ENCODE measurements at places on chromosomes 3 and 15.

GRCh38 chr15:57866149-57866736 is 159.7 kb downstream of the POLR2M start:
- peak; percentile 12 for DNase-seq

- DNase-seq = no peak
Observed at GRCh38 chr15:52243697-52244555, 51.7 kb downstream of the MYO5C start.

GRCh38 chr15:39583596-39584265 is 2.9 kb downstream of the THBS1 start:
- no peak for DNase-seq

- DNase-seq = no peak
Observed at GRCh38 chr15:98728082-98728810, 79.9 kb downstream of the IGF1R start.

DNA sequence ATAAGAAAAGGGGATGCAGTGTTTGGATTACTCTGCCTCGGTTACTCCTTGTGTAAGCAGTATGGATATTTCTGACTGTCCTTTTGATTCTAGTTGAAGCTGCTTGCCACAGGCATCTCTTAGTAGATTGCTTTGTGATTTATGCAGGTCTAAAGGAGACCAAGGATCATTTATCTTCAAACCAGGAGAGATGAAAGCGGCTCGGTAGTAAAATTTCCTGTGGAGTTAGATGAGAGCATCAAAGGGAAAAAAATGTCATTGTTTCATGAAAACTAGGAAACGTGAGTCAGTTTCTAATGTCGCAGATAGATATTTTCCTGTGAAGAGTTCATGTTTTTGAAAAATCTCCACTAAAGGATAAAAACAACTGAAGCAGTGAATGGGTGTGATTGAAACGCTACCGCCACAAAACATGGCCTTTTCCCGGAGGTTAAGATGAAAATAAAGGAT is 254.0 kb upstream of the TBL1XR1 start:
- DNase-seq = no peak

GRCh38 chr15:81053621-81054020 is 52.9 kb downstream of the TLNRD1 start:
- no peak for DNase-seq

DNA sequence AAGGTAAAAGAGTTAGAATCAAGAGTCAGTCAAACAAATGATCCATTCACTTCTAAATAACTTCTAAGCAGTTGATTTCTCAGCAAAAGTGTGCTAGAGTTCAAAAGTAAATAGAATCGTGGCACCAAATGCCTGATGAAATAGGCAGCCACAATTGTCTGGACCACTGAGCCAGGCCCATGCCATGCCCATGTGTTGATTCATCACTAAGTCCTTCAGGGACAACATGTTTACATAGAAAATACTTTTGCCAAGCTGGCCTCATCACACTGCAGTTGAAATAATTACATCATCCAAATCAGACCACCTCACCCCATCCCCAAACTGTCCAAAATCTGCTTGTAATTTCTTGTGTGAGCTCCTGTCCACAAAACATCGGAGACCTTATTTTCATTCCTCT is 216.3 kb downstream of the IGSF11 start:
- DNase-seq = no peak

GRCh38 chr3:95434491-95434890 is 1371.6 kb downstream of the NSUN3 start:
- DNase-seq = no peak

GRCh38 chr3:132183811-132184210 is 133.4 kb upstream of the ACP3 start:
- no peak for DNase-seq

DNA sequence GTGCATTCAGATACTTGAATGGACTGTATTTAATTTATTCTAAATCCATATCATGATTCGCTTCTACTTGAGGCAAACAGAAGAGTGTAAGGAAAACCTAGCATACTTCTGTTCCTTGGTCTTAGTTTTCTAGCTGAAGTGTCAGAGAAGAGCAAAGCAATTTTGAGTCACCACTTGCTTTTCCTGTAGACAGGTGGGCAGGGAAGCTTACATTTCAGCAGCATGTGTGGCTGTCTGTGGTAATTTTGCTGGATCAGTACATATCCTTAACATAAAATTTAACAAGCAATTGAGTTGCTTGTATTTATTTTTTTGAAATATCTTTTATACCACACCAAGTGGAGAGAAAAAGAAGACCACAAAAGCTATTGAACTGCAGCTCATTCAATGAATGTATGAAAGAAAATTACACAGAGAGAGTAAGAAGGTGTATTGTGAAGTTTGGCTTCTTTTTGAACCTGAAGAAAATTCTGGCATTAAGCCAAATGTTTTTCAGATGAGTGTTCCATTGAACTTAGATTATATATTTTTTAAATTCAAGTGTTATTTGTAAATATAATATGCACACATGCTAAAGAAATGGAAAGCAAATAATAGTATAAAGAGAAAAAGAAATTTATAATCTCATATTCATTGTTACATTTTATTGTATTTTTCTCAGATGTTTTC is 747.6 kb downstream of the NAALADL2 start:
- no peak for DNase-seq

- DNase-seq = no peak
Observed at GRCh38 chr3:43970351-43970750, 271.3 kb upstream of the TOPAZ1 start.

DNA sequence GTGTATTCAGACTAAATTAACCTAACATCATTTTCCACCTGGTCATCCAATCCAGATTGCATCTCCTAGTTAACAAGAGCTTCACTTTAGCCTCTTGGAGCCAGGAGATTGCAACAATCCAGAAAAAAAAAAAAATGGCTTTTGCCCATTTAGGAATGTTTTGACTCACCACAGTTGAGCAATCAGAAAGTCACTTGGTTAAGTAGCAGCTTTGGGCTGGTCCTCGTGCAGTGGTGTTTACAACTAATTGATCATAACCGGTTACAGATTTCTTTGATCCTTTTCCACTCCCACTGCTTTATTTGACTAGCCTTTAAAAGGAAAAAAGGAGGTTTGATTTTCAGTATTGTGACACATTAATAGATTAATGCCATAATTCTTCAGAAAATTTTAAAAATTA is 688.8 kb upstream of the CCDC54 start:
- DNase-seq = no peak

DNA sequence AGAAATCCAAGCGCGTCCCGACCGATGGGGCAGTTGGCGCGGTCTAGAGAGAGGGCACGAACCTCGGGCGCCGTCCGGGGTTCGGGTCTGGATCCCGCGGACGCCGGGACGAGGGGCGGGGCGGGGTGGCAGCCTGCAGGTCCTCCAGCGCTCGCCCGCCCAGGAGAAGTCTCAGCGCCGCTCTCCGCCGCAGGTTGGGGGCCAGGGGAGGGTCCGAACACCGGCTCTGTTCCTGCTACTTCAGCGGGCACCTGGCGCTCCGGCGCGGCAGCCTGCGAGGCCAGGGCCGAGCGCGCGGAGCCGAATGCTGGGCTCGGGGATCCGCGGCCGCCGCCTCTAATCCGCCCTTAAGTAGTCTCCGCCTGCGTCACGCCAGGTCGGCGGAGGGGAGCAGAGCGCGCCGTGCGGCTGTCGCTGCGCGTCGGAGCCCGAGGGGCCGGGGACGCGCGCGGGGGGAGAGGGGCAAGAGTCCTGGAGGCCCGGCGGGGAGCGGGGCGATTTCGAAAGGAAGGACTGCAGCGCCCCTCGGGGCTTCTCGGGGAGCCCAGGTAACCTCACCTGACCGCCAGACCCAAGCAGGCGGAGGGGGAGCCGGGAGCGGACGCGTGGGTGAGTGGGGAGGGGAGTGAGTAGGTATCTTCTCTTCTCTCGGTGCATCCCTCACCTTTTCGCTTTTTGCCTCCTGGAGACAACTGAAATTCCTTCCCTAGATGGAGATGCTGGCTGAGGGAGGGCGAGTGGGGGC is at the start of gene GJD2:
TSS of gene GJD2 (minus strand) at position 325 of the 745 bp plus-strand sequence. CDS start 510 bp downstream, outside the sequence.
- DNase-seq = no peak

GRCh38 chr15:65578904-65579728 is 31.8 kb downstream of the INTS14 start:
- no peak for DNase-seq

DNA sequence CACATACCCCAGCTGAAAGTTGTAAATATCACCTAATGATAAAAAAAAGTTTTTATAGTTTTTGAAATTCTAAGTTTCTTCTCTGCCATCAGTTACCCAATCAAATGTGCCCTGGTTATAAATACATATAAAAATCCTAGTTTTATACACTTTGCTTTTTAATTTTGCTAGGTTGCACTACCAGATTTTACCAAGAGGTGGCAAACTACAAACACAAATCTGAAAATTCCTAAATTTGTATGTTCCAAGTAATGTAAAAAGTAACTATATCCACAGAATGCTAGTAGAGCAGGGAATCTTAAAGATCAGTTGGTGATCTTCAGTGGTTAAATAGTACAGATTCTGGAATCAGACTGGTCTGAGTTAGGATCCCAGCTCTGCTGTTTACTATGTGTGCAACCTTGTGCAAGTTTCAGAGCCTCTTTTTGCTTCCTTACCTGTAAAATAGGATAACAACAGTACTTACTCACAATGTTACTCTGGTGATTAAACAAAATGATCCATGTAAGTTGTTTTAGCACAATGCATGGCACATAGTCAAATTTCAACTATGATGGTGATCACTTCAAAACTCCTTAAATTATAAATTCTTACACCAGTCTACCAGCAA is 11.0 kb downstream of the TRPM7 start:
- DNase-seq = no peak

- no peak for DNase-seq
Observed at GRCh38 chr3:154061001-154061370, 60.2 kb upstream of the ARHGEF26 start.

DNA sequence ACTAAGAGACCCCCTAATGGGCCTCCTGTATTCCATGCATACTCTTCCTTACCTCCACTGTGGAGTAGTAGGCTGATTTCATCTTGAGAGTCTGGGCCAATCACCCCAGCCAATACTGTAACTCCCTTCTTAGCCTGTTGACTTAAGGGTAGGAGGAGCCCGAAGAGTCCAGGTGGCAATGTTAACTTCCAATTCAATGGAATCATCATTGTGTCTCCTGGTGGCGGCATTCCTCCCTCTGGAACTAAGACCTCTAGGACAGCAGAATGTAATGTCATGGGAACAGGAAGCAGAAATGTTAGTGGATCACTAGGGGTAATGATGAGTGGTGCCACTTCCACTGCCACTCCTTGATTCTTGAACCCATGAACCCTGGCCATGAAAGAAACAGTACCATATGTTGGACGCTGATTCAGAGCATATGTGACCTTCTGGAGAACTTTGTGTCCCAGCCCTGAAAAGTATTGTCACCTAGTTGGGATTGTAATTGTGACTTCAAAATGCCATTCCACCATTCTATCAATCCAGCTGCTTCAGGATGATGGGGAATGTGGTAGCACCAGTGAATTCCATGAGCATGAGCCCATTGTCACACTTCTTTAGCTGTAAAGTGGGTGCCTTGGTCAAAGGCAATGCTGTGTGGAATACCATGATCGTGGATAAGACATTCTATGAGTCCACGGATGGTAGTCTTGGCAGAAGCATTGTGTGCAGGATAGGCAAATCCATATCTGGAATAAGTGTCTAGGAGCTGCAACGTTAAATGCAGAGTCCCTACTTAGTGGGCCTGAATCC is 24.9 kb downstream of the NAALADL2 start:
- DNase-seq = no peak

- no peak for DNase-seq
Observed at GRCh38 chr3:41324156-41324475, 124.8 kb downstream of the CTNNB1 start.

DNA sequence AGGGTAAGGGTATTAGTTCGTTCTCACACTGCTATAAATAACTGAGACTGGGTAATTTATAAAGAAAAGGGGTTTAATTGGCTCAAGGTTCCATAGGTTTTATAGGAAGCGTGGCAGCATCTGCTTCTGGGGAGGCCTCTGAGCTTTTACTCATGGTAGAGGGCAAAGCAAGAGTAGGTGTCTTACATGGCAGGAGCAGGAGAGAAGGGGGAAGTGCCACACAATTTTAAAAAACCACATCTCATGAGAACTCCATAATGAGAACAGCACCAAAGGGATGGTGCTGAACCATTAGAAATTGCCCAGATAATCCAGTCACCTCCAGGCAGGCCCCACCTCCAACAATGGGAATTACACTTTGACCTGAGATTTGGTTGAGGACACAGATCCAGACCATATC is 12.2 kb downstream of the RNF111 start:
- no peak for DNase-seq

GRCh38 chr3:159499031-159499793 is 489.4 kb upstream of the IL12A start:
- DNase-seq = no peak

DNA sequence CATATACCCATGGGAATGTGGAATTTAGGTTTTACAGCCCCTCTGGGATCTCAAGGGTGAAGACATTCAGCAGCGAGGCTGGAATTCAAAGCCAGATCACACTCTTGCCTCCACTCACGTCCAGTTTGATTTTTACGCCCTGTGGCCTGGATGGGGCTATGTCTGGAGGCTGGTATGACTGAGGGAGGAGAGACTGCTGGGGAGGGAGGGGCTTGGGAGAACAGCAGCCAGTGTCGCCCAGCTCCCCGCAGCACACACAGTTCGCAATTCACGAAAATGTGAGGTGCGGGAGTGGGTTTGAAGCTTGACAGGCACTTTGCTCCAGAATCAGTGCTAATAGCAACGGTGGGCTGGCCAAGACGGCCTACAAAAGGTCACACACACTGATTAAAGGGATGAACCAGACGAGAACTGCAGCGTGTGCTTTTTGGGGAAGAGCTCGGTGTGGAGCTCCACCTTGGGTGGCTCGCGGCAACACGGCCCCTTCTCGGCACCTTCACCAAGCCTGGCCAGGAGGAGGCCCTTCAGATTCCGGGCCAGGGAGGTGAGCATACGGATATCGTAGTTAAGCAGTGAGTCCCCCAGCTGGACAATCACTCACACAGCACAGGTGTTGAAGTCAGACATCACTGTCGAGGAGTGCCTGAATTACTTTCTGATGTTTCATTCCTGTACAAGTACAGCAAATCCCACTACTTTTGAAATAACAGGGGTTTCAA is 16.4 kb downstream of the EHD4 start:
- no peak for DNase-seq

DNA sequence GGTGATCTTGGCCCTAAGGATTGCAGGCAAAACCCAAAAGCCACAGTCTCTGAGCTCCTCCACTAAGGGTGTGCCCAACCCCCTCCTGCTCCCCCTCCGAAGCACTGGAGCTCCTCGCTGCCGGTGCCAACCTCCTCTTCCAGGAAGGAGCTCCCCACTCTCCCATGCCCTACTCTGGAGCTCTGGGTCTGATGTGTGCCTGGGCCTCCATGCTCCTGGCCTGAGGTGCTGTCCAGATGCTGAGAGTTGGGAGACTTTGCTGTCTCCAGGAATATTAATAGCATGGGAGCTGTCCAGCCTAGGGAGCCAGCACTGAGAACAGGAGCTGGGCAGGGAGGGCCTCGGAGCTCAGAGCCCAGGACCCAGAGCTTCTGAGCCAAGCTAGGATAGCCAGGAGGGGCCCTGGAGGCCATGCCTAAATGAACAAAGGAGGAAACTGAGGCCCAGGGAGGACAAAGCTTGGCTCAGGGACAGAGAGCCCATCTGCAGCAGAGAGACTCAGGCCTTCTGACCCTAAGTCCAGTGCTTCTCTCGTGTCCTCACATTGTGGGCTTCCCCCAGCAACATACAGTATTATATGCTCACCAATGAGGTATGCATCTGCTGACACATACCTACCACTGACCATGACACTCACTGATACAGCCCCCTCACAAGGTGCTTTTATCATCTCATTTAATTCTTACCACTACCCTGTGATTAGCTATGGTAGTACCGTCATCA is 36.9 kb upstream of the HERC1 start:
- no peak for DNase-seq
